ENCODE measurements at places on chromosomes 7 and 10.

GRCh38 chr10:31477584-31477983 lies 158.6 kb downstream of the ZEB1 start:
- no peak for DNase-seq

- DNase-seq = no peak
Observed at GRCh38 chr7:20435305-20435704, 104.6 kb downstream of the ITGB8 start.

DNA sequence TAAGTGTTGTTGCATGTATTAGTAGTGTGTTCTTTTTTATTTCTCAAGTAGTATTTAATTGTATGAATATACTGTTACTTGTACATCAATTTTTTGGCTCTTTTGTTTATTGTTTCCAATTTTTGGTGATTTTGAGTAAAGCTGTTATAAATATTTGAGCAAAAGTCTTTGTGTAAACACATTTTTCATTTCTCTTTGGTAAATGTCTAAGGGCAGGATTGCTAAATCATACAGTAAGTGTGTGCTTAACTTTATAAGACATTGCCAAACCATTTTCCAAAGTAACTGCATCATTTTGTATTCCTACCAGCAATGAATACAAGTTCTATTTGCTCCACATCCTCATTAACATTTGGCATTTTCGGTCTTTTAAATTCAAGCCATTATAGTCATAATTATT lies 92.8 kb downstream of the ICA1 start:
- DNase-seq = no peak

- DNase-seq = no peak
Observed at GRCh38 chr7:155862123-155862892, 50.0 kb upstream of the SHH start.

DNA sequence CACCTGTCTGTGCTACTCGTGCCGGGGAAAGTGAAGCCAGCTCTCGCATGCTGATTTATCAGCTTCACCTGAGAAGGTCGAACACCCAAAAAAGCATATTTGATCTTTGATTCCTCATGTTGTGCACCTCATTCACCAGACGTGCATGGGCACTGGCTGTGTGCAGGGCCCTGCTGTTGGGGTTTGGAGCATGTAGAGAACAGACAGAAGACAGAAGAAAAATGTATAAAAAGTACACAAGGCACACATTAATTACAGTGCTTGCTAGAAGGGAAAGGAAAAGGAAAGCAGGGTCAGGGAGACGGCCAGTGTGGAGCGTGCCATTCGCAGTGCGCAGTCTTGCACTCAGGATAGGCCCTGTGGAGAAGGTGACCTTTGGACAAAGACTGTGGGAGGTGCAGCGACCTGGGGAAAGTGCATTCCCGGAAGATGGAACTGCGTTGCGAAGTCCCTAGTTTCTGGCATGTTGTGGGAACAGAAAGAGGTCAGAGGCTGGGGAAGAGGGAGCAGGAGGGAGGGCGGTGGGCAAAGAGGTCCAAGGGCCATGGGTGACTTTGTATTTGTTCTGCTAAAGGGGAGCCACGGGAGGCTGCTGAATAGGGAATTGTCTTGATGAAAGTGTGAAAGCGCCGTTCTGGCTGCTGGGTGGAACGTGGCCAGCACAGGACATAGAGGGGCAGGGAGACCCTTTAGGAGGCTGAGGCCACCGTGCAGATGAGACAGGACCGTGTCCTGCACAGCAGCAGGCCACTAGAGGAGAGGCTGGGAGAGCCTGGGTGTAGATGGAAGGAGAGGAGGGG lies 232.8 kb downstream of the GLRX3 start:
- DNase-seq = no peak

DNA sequence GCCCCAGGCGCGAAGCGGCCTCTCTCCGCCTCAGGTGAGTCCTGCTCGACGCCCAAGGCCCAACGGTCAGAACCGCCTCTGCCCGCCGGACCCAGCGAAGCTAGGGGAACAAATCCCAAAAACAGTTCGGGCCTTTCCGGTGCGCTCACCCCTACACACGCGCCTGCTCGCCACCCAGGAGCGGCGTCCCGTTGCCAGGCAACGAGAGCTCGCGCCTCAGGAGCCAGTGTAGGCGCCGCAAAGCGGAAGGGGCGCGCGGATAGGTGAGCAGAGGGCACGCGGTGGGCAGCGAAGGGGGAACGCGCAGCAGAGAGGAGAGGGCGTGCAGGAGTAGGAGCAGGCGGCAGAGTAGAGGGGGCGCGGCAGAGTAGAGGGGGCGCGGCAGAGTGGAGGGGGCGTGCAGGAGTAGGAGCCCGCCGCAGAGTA lies at the start of the genes DYDC1 and DYDC2:
Gene DYDC1 (minus strand): TSS at position 193 of the 426 bp plus-strand sequence. CDS start 4,154 bp downstream, outside the sequence.
Gene DYDC2 (plus strand): TSS at position 219 of the 426 bp plus-strand sequence. CDS start 5,663 bp downstream, outside the sequence.
- no peak for DNase-seq

GRCh38 chr7:158497627-158498026 lies 90.0 kb downstream of the PTPRN2 start:
- no peak for DNase-seq

DNA sequence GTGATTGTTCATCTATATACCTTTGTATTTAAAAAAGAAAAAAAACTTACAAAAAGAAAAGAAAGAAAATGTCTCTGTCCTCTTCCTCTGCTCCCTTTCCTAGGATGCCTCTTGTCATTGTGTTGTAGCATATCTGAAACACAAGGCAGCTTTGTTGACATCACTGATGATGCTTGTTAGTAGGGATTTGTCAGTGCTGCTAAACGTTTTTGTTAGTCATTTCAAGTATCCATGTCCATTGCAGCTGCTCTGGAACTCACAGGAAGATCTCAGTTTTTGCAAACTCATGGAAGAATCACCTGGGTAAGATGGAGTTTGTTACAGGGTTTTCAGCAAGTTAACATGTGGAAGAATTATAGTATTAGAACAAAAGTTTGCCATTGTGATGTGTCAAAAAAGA lies 123.6 kb downstream of the CCSER2 start:
- DNase-seq = no peak

GRCh38 chr7:128121711-128122530 lies 90.7 kb upstream of the LRRC4 start:
- DNase-seq = no peak

DNA sequence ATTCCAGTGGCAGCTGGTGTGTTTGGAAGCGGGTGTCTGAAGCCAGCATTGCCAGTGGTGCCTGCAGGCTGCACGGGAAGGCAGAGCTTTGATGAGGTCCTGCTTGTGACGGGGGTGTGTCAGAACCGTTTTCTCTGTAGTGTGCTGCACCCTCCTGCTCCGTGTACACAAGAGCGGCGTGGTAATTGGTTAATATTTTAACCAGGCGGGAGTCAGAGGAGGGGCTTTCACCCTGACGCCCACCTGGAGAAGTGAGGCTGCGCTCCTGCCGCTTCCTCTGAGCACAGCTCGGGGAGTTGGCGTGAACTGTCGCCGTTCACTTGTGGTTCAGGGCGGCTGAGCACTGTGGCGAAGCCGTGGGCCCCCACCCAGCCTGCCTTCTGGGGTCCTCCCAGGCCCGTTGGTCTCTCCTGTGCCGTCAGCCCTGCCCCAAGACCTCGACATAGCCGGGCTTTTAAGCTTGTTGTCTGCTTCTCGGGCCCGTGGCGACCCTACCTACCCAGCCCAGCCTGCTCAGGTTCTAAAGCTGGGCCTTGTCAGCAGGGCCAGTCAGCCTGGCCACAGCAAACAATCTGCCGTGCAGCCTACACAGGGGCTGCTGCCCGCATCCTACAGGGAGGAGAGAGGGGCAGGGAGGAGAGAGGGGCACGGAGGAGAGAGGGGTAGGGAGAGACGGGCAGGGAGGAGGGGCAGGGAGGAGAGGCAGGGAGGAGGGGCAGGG lies 11.6 kb downstream of the NKX6-2 start:
- no peak for DNase-seq

- DNase-seq = no peak
Observed at GRCh38 chr10:70364772-70365091, 17.7 kb downstream of the LRRC20 start.

GRCh38 chr7:114158275-114158674 lies 239.5 kb upstream of the PPP1R3A start:
- no peak for DNase-seq

DNA sequence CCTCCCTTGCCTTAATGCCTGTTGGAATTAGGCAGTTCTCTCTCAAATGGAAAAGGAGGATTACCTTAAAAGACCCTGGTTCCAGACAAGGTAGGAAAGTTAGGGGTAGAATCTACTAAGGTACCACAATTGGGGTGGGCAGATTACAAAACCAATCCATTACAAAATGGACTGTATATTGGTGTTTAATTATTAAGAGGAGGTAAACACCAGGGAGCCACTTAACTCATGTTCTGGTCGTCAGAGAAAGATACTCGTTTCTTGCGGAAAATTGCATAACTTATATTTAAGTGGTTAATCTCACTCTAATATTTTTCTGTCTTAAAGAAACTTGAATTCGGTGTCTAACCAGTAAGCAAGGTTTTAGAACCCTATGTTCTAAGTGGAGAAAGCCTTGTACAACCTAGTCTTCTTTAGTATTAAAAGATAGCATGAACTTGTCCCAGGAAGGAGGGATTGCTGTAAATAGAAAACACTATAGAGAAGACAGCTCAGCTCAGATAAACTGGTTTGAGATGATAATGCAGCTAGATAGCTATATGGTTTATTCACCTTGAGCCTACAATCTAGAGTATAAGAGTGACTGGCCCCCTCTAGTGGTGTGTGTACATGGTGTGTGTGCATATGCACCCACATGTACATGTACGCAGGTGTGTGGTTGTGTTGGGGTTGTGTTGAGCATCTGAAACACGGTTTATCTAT lies 58.0 kb upstream of the STRIP2 start:
- DNase-seq = no peak

DNA sequence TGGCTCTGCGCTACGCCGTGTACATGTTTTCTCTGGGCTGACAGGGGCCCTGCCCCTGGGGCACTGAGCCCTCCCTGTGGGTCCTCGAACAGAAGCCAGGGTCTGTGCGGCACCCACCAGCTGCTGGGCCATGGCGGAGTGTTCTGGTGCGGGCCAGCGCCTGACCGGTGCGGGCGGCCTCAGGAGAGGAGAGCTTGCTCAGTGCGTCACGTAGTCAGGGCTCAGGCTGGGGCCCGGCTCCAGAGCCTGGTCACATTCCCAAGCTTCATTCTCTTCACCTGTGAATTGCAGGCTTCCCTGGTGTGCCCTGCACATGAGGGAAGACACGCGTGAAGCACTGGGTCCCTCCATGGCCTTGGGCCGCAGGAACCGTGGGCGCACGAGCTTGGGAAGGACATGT lies 15.5 kb downstream of the GET4 start:
- no peak for DNase-seq

DNA sequence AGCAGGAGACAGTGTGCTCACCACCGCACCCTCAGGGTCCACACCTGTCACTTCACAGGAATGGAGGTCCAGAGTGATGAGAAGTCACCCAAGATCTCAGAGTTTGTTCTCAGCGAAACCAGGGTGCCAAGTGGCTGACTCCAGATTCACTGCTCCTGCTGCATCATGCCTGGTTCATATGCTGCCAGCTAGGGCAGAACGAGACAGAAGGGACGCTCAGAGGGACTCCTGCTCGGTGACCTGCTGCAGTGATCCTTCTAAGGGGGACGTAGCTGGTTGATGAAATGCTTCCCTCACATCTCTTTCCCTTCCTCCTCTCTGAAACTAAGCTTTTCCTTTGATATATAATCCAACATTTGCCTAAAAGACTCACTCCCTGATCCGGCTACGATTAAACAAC lies 248.5 kb downstream of the SFMBT2 start:
- DNase-seq = no peak

DNA sequence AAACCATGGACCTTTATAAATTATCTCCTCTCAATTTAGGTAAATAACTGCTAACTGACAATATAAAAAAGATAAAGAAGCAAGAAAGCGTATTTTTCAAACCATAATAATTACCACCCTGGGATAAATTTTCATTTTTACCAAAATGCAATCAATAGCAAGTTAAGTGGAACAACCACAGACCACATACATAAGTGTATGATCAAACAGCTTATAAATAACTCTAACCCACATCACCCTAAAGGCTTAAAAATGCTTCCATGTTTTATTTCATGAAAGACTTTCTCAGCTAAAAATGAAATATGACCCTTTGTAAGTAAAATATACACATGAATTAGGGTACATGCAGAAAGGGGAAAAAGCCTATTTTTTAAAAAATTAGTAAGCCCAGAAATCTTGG lies 156.5 kb downstream of the SGMS1 start:
- DNase-seq = no peak

DNA sequence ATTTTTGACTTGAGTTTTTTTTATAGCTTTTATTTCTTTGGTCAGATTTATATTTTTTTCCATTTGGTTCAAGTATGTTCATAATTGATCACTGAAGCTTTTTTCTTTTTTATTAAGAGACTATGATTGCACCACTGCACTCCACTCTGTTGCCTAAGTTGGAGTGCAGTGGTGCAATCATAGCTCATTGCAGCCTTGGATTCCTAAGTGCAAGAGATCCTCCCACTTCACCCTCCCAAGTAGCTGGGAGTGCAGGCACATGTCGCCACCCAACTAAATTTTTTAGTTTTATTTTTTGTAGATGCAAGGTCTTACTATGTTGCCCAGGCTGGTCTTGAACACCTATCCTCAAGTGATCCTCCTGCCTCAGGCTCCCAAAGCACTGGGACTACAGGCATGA lies 97.7 kb upstream of the KIF5B start:
- DNase-seq = no peak

GRCh38 chr7:37322831-37323230 lies 125.8 kb downstream of the ELMO1 start:
- no peak for DNase-seq

GRCh38 chr7:71133232-71133622 lies 1.3 kb downstream of the GALNT17 start:
- no peak for DNase-seq

- DNase-seq = no peak
Observed at GRCh38 chr7:130945411-130945811, 211.4 kb upstream of the KLF14 start.

All from GM12878 (cell line).